ENCODE measurements at places on chromosomes 7 and 10.

- DNase-seq, result no peak
Measured at GRCh38 chr7:78052112-78052511, 253.5 kb downstream of the PHTF2 start.

GRCh38 chr7:37310327-37311080 lies 138.2 kb downstream of the ELMO1 start:
- no peak for DNase-seq

- no peak for DNase-seq
Measured at GRCh38 chr7:73976761-73977618, 51.0 kb upstream of the ELN start.

- DNase-seq, result no peak
Measured at GRCh38 chr10:88332503-88333247, 250.4 kb downstream of the RNLS start.

GRCh38 chr10:132448248-132448731 lies 51.3 kb downstream of the PWWP2B start:
- DNase-seq, result no peak

DNA sequence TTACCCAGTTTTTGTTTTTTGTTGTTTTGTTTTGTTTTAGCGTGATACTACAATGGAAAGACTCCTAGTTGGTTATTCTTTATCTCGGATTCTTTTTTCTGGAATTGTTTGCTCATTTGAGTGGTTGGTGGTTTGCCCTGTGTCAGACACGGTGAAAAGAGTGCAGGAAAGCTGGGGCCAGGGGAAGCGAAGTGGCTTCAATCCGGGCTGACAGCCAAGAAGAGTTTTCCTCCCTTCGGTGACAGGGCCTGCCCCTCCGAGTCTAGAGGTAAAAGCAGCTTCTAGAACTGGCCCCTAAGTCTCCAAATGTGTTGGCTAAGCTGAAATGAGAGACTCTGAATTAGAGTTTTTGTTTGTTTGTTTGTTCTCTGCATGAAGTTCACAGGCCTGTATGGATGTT lies 5.7 kb upstream of the AP5Z1 start:
- no peak for DNase-seq

GRCh38 chr10:47206449-47207280 lies 93.3 kb upstream of the GDF10 start:
- DNase-seq, result no peak

- DNase-seq, result peak; percentile 37
Measured at GRCh38 chr7:38463277-38464225, 167.6 kb downstream of the AMPH start.

DNA sequence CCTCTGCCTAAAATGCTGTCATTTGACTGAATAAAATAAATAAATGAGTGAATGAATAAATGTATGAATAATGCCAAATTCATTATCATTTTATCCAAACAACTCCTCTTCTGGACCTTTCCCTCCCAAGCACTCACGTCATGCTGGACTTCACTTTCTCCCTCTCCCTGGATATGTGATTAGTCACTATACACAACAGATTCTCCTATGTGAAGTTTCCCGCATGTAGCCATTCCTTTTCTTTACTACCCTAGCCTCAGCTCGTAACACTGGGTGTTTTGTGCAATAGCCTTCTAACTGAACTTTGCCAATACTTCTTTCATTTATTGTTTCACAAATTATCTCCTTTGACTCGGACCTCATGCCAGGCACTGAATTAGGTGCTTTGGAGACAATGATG lies 87.6 kb upstream of the IL6 start:
- no peak for DNase-seq

DNA sequence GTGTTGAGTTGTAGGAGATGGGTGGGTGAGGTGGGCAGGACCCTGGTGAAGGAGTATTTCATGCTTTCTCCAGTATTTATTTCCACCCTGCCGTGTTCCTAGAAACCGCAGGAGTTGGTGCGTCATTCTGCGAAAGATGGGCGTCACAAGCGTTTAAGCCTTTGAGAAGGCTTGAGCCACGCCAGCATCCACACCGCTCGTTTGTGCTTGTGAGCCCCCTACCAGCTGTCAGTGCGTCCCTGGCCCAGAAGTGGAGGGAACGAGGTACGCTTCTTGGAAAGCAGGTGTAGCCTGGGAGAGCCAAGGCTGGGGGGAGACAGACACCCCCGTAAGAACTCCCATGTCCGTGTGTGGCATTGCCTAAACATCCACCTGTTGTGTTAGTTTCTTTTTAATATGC lies 5.7 kb downstream of the AGAP3 start:
- DNase-seq, result no peak

GRCh38 chr7:157475601-157476000 lies 138.8 kb downstream of the DNAJB6 start:
- DNase-seq, result no peak

- no peak for DNase-seq
Measured at GRCh38 chr10:74145133-74145532, 5.5 kb downstream of the AP3M1 start.

GRCh38 chr7:81207801-81208200 lies 288.9 kb upstream of the SEMA3C start:
- no peak for DNase-seq

- no peak for DNase-seq
Measured at GRCh38 chr10:74391786-74392185, 240.8 kb downstream of the ADK start.

- DNase-seq, result no peak
Measured at GRCh38 chr10:614790-615582, 74.5 kb downstream of the DIP2C start.

DNA sequence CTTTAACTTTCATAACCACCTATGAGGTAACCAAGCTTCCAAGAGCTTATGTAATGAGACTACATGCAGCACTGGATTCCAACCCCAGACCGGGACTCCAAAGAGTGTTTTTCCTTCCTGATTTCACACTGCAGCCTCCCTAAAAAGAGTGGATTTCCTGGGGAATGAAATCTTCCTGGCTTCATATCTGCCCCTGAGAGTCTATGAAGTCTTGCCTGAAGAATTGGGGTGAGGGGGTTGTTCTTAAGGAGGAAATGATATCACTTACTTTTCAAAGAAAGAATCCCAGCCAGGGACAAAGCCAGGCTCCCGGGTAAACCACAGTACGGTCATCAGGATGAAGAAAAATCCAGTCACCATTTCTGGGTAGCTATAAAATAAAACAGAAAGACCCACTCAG lies 29.7 kb downstream of the STMP1 start:
- no peak for DNase-seq

- no peak for DNase-seq
Measured at GRCh38 chr10:132392811-132393694, 3.9 kb upstream of the PWWP2B start.

GRCh38 chr10:97178074-97178473 lies 7.7 kb downstream of the SLIT1 start:
- DNase-seq, result no peak

DNA sequence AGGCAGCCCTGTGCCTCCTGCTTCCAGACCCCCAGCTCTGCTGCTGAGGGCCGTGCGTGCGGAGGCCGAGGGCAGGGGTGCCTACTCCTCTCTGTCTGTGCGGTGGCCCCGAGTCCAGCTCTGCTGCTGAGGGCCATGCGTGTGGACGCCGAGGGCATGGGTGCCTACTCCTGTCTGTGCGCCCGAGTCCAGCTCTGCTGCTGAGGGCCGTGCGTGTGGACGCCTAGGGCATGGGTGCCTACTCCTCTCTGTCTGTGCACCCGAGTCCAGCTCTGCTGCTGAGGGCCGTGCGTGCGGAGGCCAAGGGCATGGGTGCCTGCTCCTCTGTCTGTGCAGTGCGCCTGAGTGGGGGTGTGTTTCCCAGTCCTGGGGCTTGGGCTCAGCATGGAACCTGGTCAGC lies 142.7 kb downstream of the ZMYND11 start:
- DNase-seq, result no peak

GRCh38 chr10:93991596-93992284 lies 2.0 kb upstream of the PLCE1 start:
- no peak for DNase-seq

DNA sequence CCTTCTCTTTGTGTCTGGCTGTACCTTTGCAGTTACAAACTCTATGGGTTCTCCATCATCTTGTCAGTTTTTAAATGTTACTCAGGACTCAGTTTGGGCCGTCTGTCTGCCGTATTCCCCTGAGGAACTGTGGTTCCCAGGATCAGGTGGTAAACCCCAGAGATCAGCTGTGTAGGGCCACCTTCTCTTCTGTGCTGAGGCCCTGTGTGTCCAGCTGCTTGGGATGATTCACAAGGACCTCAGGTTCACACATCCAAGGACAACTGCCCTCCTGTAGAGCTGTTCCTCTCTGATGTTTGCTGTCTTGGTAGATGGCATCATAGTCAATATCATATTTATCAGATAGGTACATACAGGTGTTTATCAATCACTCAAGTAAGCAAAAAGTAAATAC lies 24.5 kb downstream of the CUL1 start:
- no peak for DNase-seq

Measured in stimulated activated CD8-positive, alpha-beta memory T cell treated with anti-CD3 and anti-CD28 coated beads, Interleukin-4, amount 100 ng/mL, for 1 hour (primary cell).